A172 (cell line): ENCODE measurements at places on chromosomes 7 and 10. TPM values are rescaled to one million over a fixed set of nuclear protein-coding genes. Genes with fewer than 3 reads are reported as not detected.

MAGI2 gene
- total RNA-seq, result 1.4 and 1.5 TPM in 2 replicates

KIF11 gene
- 68.6 and 74.3 TPM in 2 replicates for total RNA-seq

DMBT1 gene
- not detected in 2 replicates for total RNA-seq

MCM10 gene
- total RNA-seq, result 33.6 and 34.4 TPM in 2 replicates

ITPRID1 gene
- not detected in 2 replicates for total RNA-seq

AKR1E2 gene
- not detected in 2 replicates for total RNA-seq

PTCD1 gene
- total RNA-seq, result 13.2 and 38.5 TPM in 2 replicates

TM9SF3 gene
- 144 and 146 TPM in 2 replicates for total RNA-seq

PIP gene
- total RNA-seq, result not detected in 2 replicates

SAP25 gene
- 0.19 and 0.55 TPM in 2 replicates for total RNA-seq

NPY4R gene
- total RNA-seq, result 0.09 and 0.17 TPM in 2 replicates
